ENCODE measurements at places on chromosomes 2 and 18.

DNA sequence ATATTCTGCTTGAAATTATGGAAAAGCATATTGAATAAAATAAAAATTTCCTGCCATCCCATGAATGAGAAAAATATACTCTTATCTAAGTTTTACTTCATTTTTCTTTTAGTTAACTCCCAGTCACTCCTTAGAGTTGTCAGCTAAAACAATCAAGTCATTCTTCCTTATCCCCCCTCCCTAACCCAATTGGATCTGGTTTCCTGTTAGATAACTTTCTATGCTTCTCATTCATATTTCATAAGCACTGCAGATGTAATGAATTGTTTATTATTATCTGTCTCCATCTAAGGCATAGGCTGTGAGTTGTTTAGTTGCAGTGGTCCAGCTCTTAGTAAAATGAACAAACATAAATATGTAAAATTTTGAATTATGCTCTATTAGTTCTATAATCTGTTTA is 244.0 kb upstream of the GCFC2 start:
- no peak for DNase-seq

DNA sequence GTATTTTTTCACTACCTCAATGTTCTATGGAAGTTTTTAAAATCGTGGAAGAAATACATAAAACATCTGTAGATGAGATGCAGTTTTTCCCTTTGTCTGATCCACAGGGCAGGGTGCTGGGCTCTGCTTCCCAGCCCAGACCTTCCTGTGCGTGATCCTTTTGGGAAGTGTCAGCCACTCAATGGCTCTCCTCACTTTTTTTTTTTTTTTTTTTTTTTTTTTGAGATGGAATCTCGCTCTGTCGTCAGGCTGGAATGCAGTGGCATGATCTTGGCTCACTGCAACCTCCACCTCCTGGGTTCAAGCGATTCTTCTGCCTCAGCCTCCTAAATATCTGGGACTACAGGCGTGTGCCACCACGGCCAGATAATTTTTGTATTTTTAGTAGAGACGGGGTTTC is 32.8 kb downstream of the SOWAHC start:
- DNase-seq: no peak

- no peak for DNase-seq
These were observed 216.1 kb downstream of the SH3RF3 start for GRCh38 chr2:109345091-109345490.

DNA sequence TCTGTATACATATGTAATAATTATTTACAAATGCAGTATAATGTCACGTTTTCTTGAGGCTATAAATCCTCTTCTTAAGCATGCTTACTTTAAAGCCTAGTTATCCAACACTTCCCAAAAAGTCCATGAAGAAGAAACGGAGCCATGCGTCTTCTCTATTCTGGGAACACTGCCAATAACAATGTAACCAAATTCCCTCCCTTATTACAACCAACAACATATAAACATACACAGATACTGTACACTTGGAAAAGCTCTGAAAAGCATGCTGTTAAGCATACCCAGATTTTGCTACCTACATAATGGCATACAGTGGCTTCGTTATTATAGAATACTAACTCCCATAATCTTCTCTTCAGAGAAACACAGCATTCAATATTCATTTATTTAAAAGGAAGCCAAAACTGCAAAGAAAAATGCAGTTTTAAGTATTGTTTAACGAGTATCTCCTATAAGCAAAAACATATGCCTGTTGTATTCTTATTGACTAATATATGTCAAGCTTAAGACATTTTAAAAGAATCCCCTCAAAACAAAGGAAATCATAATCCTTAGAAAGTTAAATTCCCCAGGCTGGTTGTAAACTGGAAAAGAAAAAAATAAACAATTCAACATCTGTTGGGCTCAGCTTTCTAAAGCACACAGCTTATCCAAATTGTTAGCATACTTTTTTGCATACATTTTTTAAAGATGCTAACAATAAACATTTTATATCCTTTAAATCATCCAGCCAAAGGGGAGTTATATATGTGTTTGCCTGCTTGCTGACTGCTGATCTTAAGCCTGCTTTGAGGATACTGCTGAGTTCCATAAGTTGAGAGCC is 83.4 kb downstream of the SLC25A12 start:
- DNase-seq: no peak

DNA sequence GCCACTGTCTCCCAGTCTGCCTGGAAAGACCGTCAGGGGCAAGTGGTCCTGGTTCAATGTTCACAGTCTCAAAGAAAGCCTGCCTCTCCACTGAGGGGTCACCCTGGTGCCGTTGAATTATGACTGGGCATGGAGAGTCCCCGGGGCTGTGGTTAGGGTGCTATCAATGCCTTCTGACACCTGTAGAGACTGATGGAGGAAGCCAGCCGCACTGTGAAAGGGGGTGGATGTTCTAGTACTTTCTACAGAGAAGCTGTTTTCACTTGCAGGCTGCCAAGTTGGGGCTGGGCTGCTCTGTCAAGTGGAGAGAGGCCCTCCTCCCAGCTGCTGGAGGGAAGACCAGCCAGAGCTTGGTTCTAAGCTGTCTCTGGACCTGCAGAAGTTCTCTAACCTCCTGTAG is 80.5 kb downstream of the BCL2L11 start:
- no peak for DNase-seq

- no peak for DNase-seq
These were observed 35.5 kb upstream of the SLC35F5 start for GRCh38 chr2:113791697-113792590.

GRCh38 chr2:218383892-218384519 is 1.9 kb downstream of the SLC11A1 start:
- DNase-seq: no peak

DNA sequence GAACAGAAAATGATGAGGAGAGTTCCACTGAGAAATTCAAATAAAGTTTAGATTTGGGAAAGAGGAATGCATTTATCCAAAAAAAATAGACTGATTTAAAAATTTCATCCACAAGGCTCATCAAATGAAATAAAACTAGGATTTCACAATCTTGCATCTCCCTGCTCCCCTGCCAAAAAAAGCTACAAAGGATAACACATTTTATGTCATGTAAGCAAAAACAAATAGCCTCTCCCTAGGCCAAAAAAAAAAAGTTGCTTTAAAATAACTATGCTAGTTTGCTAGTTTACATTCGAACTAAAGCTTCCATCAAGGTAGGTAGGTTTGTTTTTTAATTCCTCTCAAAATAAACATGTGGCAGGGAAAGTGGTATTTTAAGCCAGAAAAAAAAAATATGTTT is 465.5 kb upstream of the ID2 start:
- DNase-seq: no peak

GRCh38 chr2:19138264-19138825 is 220.1 kb downstream of the OSR1 start:
- no peak for DNase-seq

DNA sequence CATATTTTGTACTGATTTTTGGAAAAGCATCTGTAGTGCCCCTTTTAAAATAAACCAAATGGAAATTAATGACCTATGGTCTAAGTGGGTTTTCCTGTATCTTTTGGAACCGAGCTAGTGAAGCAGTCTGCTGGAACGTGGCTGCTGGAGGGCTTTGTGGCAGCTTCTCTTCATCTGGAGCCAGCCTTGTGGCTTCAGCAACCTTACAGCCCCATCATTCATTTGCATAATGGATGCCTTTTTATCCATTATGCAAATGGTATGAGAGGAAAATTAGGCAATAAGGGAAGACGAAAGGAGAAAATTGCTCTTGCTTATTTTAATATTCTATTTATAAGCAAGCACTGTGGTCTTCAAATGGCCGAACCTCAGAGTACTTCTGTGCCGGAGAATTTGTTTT is 421.0 kb downstream of the PARD3B start:
- no peak for DNase-seq

- DNase-seq: no peak
These were observed 784 bp downstream of the WDR33 start for GRCh38 chr2:127810156-127810618.

- DNase-seq: no peak
These were observed 218.3 kb upstream of the STK17B start for GRCh38 chr2:196389670-196390069.

- no peak for DNase-seq
These were observed 43.4 kb downstream of the COMMD1 start for GRCh38 chr2:61948661-61949457.

- no peak for DNase-seq
These were observed 2.0 kb downstream of the SKOR2 start for GRCh38 chr18:47249314-47249981.

DNA sequence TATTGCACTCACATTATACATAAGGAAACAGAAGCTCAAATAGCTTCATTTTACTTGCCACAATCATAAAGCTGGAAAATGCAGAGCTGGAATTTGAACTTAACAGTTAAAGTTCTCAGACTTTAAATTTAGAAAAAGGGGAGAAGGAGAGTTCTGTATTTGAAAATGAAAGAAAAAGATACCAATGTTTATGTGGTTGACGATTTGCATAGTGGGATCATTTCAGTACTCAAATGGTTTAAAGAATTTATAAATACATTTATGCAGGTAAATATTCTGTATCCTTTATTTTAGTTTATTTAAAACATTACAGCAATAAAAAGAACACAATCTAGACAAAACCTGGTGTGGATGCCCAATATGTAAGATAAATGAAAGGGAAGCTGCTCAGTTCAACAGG is 25.5 kb upstream of the STAT4 start:
- no peak for DNase-seq

GRCh38 chr18:40832362-40832761 is 1122.7 kb upstream of the PIK3C3 start:
- no peak for DNase-seq

DNA sequence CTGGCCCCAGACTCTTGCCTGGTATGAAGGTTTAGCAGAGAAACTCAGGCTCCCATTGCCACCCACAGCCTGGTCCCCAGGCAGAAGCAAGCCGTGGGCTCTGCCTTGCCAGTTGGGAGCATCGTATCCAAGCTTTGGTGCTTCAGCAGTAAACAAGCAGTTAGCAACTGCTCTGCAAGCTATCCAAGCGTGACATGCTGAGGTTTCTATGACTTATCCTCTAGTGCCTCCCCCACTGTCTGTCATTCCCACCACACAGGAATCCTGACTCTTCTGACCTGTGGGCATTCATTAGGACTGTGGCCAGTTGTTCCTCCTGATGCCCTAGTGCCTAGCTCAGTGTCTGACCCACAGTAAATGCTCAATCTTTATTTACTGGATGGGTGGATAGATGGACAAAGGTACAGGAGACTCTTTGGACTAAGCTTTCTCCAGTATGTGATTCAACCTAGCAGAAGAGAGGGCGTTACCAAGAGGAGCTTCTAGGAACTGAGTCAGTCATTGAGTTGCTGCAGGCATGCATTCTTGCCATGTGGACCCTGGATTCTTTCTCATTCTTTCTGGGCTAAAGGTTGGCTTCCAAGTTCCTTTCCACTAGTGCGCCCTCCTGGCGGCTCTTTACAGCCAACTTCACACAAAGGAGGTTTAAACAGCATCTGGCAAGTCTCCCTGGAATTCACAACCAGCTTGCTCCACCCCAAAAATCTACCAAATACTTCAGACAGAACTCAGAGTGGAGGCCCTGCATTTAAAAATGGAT is 40.6 kb upstream of the MRPL19 start:
- DNase-seq: no peak

GRCh38 chr2:212777020-212777491 is 238.5 kb upstream of the ERBB4 start:
- no peak for DNase-seq

- DNase-seq: no peak
These were observed 294.5 kb upstream of the NT5C1B start for GRCh38 chr2:18883616-18884456.

- no peak for DNase-seq
These were observed 357.6 kb downstream of the RAD51AP2 start for GRCh38 chr2:17160594-17160993.

- no peak for DNase-seq
These were observed 48.5 kb upstream of the HNRNPA3 start for GRCh38 chr2:177164131-177164530.

- DNase-seq: no peak
These were observed 2.5 kb downstream of the ATP9B start for GRCh38 chr18:79071503-79072210.

- no peak for DNase-seq
These were observed 20.1 kb upstream of the TNP1 start for GRCh38 chr2:216879727-216880508.

- DNase-seq: no peak
These were observed 993.1 kb downstream of the TSN start for GRCh38 chr2:122748552-122749011.

DNA sequence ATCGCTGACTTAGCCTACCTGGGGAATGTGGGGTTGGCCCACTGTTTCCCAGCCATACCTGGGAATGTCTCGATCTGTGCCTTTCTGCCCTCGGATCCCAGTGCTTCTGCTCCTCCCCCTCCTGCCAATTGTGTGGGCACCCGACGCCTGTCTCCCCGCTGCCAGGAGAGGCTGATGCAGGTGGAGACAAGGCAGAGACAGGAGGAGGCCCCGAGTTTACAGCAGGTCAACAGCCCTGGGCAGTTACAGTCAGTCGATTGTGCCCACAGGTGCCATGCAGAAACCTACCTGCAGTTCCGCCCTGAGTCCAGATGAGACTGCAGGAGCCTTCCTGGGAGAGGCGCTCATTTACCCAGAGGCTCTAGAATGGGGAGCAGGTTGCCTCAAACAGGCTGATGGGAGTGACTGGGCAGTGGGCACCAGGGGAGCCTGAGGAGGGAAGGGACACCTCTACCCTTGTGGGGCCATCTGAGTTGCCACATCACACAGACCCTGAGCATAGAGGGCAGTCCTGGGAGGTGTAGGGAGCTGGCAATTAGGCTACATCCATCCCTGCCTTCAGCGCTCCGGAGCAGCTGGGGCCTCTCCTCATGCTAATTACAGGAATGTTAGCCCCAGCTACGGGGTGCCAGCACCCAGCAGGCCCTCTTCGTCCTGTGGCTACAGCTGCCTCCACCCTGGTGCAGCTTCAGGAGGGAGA is 300.1 kb downstream of the NDUFA10 start:
- no peak for DNase-seq

GRCh38 chr2:74393525-74393924 is 13.4 kb upstream of the DCTN1 start:
- no peak for DNase-seq

GRCh38 chr2:9573013-9573720 is 17.5 kb upstream of the ADAM17 start:
- DNase-seq: no peak

DNA sequence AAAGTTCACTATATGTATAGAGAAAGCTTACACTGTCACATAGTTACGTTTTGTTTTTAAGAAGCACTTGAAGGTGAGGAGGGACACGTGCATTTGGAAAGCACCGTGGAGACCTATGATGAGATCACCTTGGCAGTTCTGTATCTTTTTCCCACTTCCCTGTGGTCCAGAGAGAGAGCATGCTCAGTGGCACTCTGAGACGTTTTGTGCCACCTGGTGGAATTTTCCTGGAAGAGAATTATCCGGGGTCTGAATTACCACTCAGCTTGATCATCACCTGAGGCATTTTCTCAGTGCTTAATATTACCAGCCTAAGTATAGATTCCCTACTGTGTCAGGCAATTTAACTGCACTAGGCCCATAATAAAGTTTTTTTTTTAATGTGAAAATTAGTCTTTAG is 469.4 kb upstream of the SMIM21 start:
- DNase-seq: no peak

- DNase-seq: no peak
These were observed 226.6 kb downstream of the ANKRD30B start for GRCh38 chr18:14974576-14974975.
